ENCODE measurements at places on chromosomes 2 and 18.

DNA sequence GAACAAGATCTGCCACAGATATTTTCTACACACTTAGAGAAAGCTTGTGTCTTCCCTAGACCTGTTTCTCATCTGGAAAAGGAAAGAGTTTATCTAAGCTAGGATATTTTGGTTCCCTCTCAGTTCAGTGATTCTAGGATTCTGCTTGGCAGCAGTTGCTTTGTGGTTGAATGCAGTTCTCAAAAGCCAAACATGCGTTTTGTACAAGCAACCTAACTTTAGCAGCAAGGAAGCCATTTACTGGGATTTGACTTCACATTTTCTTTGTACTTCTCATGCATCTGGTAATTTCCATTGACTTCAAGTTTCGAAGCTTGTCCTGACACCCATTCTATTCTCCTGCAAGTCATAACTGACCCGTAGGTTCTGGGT is 33.3 kb downstream of the VSNL1 start:
- no peak for DNase-seq

DNA sequence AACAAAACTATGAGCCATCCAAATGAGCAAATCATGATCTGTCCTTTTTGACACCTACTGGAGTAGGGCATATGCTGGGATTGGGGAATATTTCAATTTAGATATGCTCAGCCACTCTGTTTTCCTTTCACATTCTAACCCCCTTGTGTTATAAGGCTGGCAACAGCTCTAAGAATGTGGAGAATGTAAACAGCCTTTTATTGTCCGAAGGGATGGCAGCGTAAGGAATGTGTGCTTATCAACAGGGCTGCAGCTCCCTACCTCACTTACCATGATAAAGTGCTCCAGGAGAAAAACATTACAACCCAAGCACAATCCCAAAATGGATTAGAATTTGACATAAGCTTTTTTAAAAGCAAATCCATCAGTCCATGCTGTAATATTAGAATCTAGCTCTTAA is 2.2 kb downstream of the NXPH2 start:
- no peak for DNase-seq

DNA sequence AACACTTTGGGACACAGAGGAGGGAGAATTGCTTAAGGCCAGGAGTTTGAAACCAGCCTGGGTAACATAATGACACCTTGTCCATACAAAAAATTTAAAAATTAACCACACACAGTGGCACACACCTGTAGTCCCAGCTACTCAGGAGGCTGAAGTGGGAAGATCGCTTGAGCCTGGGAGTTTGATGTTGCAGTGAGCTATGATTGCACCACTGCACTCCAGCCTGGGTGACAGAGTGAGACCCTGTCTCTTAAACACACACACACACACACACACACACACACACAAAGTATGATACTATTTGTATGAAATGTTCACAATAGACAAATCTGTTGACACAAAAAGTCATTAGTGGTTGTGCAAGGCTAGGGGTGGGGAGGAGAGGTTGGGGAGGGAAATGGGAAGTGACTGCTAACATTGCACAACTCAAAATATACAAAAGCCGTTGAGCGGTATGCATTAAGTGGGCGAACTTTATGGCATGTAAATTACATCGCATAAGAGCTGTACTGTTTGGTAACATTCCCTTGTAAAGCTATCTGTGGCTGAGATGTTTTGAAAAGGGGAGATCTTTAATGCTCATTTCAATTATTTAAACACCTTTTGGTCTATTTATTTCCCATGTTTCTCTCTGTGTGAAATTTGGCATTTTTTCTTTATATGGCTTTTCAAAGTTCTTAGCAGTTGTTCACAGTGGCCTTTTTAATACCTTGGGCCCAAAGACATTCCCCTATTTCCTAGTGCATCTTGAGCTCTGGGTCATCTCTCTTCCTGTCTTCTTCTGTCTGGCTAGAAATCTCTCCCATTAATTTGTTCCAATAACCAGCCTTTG is 58.9 kb upstream of the ZNF516 start:
- DNase-seq = no peak

DNA sequence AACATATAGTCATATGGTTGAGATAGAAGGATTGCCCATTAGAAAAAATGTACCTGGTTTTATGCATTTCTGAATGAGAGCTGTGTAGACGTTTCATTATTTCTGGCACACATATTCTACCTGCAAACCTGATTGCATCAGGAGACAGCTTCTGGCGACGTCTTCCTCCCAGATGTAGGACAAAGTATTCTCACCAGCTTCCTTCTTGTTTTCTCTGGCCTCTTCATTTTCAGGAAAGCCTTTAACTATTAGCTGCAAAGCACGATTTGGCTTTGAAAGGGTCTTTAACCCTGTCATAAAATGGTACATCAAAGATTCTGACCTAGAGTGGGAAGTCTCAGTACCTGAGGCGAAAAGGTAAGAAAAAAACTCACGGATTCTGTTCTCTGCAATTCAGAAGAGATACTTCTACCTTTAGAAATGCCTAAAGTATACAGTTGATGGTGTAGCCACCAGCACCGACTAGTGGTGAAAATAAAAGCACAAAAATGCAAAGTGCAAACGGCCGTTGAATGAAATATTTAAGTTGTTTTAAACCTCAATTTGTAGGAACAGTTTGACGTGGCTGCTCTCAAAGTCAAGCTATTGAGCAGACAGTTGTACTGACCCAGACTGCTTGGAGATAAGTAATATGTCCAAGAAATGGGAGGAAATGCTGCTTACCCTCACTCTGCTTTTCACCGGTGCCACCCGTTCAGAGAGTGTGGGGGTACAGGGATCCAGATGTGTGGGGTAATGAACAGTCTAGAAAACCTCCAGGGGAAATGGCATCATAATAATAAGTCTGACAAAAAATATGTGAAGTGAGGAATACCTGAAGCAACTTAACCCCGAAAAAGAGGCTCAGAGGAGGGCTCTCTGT is 20.2 kb downstream of the IL18RAP start:
- DNase-seq = no peak

DNA sequence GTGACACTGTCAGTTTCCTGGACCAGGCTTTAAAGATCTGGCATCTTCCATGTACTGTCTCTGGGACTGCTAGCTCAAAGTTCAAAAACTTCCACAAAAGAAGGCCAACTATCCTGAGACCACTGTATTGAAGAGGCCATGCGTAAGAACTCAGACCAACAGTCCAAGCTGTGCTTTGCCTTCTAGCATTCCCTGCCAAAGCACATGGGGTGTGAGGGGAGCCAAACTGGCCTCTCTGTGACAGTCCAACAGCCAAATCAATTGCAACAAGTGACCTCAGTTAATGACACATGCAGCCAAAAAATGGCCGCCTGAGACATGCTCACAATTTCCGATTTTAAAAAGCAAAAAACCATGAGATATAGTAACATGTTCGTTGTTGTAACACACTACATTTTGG is 160.3 kb upstream of the CDH19 start:
- DNase-seq = no peak

GRCh38 chr2:69804416-69804815 is 25.0 kb upstream of the GMCL1 start:
- DNase-seq = no peak

- no peak for DNase-seq
These were observed 473.8 kb downstream of the TGIF1 start for GRCh38 chr18:3923750-3924149.

GRCh38 chr2:54483426-54483825 is 27.3 kb downstream of the SPTBN1 start:
- no peak for DNase-seq

DNA sequence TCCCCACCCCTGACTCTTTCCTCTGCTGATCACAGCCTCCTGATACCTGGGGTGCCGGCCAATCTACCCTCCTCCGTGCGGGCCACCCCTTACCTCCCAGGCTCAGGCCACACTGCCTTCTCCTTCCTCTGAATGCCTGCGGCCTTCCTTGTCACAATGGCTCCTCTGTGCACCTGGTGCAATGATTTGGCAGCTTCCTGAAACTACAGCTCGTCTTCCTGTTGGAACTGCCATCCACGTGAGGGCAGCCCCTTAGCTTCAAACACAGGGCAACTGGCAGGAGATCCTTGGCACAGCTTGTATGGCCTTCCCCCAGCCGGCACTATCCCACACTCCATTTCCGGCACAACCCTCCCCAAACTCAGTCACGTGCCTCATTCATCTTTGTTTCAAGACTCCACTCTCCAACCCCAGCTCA is 69.0 kb downstream of the STPG4 start:
- no peak for DNase-seq

- no peak for DNase-seq
These were observed 980.1 kb upstream of the POU3F3 start for GRCh38 chr2:103873716-103874351.

DNA sequence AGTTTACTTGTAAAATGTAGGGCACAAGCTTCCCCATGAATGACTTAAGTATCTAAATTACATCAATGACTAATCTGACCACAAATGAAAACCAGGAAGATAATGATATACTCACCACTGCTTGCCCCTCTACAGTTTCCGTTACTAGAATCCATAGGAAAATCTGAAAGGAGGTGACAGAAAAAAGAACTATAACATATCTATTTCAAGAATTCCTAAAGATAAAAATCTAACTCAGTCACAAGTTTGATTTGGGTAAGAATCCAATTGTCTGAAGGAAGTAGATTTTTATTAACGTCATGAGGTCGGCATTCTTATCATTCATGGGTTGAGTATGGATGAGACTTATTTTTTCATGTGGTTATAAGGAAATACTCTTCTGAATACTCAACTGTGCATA is 7.8 kb downstream of the FRZB start:
- no peak for DNase-seq

- DNase-seq = no peak
These were observed 6.5 kb downstream of the C2orf72 start for GRCh38 chr2:231043796-231044195.

- no peak for DNase-seq
These were observed 1406.3 kb upstream of the CELF4 start for GRCh38 chr18:38971881-38972280.

DNA sequence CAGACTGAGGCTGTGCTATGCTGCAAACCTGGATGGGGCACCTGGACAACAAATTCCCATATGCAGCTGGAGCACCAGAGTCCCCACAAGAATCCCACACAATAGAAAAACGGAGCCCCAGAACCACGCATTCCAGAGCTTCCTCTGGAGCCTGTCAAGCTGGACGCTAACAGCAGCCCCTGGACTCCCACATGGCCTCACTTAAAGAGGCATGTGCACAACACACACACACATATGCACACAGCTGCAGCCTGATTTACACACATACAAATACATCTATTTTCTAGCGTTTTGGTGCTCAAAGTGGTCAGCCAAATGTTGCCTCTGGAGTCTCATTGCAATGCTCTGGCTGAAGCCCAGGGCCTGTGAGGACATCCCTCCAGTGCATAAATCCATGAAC is 632.7 kb upstream of the ID2 start:
- DNase-seq = no peak

DNA sequence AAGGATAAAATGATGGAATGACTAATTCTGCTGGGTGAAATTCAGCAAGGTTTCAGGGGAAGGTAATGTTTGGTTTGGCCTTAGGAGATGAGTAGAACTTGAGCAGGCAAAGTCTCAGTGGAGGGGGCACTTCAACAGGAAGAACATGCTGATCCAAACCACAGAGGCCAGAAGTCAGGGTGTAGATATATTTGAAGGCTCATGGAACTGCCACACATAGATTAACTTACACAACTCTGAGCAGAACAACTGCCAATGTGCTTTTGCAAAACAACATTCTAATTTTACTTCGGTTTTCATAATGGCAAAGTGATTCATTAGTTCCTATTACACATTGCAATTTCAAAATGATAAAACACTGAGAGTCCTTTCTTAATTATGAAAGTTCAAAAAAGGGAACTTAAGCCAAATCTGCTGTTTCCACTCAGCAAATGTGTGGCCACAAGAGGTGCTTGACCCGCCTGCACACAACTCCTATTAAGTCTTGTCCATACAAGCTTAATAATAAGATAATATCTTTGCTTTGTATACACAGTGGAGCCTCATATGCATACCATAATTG is 284.8 kb downstream of the MREG start:
- DNase-seq = no peak

- no peak for DNase-seq
These were observed 66.1 kb downstream of the TPO start for GRCh38 chr2:1479346-1479745.

- no peak for DNase-seq
These were observed 276.4 kb downstream of the ALK start for GRCh38 chr2:29644949-29645348.

DNA sequence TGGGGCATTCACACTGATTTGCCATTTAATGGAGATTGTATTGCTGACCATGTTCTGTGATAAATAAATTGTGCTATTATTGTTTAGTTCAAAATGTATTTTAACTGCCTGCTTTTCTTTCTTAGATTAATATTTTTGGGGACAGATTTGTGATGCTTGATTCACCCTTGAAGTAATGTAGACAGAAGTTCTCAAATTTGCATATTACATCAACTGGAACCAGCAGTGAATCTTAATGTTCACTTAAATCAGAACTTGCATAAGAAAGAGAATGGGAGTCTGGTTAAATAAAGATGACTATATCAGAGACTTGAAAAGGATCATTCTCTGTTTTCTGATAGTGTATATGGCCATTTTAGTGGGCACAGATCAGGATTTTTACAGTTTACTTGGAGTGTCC is 1.8 kb downstream of the DNAJC10 start:
- DNase-seq = no peak

DNA sequence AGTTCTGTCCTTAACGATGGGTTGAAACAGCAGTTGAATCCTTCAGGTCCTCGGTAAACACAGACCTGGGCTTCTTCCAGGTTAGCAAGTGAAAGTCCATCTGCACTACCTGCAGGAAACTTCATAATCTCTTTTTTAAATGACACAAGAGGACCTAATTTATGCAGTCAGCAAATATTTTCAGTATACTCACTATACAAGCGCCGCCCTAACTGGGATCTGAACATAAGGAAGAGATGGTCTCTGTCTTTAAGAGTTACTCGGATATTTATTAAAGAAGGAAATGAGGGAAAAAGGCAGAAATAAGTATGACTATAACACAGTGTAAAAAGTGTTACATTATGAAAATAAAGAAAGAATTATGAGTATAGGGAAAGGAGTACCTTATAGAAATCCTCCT is 103.3 kb downstream of the NBAS start:
- no peak for DNase-seq

DNA sequence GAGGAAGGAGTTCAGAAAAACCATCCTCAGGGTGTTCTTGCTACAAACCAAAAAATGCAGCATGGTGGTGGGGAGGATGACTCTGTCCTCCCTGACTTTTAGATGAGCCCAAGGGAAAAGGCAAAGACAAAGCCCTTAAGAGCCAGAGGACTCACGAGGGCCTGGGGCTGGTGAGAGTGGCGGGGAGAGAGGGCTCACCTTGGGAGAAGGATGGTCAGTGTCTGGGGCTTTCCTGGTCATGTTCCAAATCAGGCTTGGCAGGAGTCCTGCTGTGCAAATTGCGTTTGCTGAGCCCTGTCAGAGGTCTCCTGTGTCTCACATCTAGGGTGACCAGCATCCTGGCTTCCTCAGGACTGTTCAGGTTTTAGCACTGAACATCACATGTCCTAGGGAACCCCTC is 4.7 kb downstream of the UGT1A1 start:
- no peak for DNase-seq

GRCh38 chr2:169395821-169396374 is 33.6 kb upstream of the LRP2 start:
- no peak for DNase-seq

GRCh38 chr2:74008761-74009395 is 24.2 kb downstream of the TET3 start:
- no peak for DNase-seq
